ENCODE measurements at places on chromosomes 11 and 22. TPM values are rescaled to one million over a fixed set of nuclear protein-coding genes. Genes with fewer than 3 reads are reported as not detected.
A peak's percentile ranks its signal among the peaks of the same experiment; 100 is the strongest.

- peak overlapping the region; percentile 74 for H3K4me3 ChIP-seq
- peaks cover 16% of the 10 kb centered on the region for H3K27me3 ChIP-seq
- no peak overlapping the region for H3K27ac ChIP-seq
These were observed 2.4 kb downstream of the RASSF10 start for GRCh38 chr11:13011466-13012055.

The CELSR1 gene
- total RNA-seq = 0.27 TPM

DNA sequence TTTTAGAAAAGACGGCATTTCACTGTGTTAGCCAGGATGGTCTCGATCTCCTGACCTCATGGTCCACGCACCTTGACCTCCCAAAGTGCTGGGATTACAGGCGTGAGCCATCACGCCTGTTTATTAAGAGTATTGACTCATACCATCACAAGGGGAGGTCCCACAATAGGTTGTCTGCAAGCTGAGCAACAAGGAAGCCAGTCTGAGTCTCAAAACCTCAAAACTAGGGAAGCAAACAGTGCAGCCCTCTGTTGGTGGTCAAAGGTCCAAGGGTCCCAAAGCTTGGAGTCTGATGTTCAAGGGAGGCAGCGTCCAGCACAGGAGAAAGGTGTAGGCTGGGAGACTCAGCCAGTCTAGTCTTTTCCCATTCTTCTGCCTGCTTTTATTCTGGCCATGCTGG, 32.8 kb upstream of the LDLRAD3 start:
- no peaks in the 10 kb centered on the region for H3K27me3 ChIP-seq
- no peaks in the 10 kb centered on the region for H3K4me1 ChIP-seq
- H3K27ac ChIP-seq = no peak overlapping the region
- no peak overlapping the region for H3K4me3 ChIP-seq
- no peak for DNase-seq
- peaks cover 3% of the 10 kb centered on the region for H3K36me3 ChIP-seq

The OR4S2 gene
- total RNA-seq = not detected

The C22orf23 gene
- 0.64 TPM for total RNA-seq

GRCh38 chr11:64447831-64448598, 89.1 kb downstream of the RPS6KA4 start:
- peaks cover 3% of the 10 kb centered on the region for H3K27me3 ChIP-seq
- no peak overlapping the region for H3K4me3 ChIP-seq
- no peaks in the 10 kb centered on the region for H3K36me3 ChIP-seq
- DNase-seq = peak; percentile 36
- H3K4me1 ChIP-seq = peaks cover 10% of the 10 kb centered on the region
- H3K27ac ChIP-seq = no peak overlapping the region

GRCh38 chr11:68399916-68400315, 60.6 kb upstream of the PPP6R3 start:
- peaks cover 9% of the 10 kb centered on the region for H3K27me3 ChIP-seq
- DNase-seq = no peak
- no peak overlapping the region for H3K27ac ChIP-seq
- H3K4me1 ChIP-seq = peaks cover 16% of the 10 kb centered on the region
- no peaks in the 10 kb centered on the region for H3K36me3 ChIP-seq
- no peak overlapping the region for H3K4me3 ChIP-seq

The TRPM5 gene
- total RNA-seq = not detected

The FGF3 gene
- total RNA-seq = not detected

All from glutamatergic neuron (in vitro differentiated cells).